ENCODE measurements at places on chromosomes 6 and 20.

- DNase-seq: no peak
Measured at GRCh38 chr6:15425947-15426346, 180.1 kb downstream of the JARID2 start.

GRCh38 chr20:20248620-20249200 lies 119.2 kb upstream of the INSM1 start:
- no peak for DNase-seq

GRCh38 chr20:17661121-17661744 lies 20.8 kb downstream of the RRBP1 start:
- DNase-seq: no peak

DNA sequence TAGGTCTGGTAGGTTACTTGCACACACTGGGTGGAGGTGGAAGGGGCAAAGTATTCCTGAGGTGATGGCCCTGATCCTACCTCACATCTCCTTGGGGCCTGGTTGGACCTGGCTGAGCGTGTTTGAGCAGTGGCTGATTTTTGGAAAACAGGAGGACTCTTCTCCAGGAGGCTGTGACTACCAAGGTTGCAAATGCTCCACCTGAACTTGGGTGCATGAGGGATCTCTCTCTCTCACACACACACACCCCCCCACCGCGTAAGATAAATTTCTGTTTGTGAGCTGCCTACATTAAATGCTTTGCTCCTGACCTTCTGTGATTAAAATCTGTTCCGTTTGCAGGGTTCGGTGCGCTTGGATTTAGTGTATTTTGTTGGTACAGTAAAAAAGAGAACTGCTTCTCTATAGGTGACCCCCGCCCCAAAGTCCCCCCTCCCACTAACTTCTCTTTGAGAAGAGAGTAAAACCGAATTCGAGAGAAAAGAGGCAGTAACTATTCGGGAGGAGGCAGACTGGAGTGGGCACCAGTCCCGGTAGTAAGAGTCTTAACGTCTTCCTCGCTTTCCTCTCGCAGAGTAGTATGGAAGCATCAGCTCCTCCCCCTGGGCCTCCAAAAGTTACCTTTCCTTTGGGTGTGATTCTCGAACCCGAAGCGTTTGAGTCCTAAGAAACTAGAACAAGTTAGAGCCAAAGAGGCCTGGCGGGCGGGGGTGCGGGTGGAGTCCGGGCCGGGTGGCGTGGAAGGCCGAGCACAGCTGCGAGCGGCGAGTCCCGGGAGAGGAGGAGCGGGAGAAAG lies 585 bp upstream of the DSE start:
- DNase-seq: peak; percentile 45
